ENCODE measurements at places on chromosomes 4 and X. TPM values are rescaled to one million over a fixed set of nuclear protein-coding genes. Genes with fewer than 3 reads are reported as not detected.

DNA sequence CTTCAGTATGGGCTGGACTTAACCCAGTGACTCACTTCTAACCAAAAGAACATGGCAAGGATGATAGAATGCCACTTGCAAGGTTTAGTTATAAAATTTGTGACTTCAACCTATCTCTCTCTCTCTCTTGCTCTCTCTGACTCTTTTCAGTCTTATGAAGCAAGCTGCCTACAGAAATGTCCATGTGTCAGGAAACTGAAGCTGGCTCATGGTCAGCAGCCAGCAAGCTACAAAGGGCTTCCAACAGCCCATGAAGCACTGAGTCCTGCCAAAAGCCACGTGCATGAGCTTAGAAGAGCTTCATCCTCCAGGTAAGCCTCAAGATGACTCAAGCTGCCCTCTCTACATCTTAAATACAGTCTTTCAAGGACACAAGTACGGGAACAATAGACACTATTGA, 100.3 kb downstream of the HS3ST1 start:
- no peak for DNase-seq

DNA sequence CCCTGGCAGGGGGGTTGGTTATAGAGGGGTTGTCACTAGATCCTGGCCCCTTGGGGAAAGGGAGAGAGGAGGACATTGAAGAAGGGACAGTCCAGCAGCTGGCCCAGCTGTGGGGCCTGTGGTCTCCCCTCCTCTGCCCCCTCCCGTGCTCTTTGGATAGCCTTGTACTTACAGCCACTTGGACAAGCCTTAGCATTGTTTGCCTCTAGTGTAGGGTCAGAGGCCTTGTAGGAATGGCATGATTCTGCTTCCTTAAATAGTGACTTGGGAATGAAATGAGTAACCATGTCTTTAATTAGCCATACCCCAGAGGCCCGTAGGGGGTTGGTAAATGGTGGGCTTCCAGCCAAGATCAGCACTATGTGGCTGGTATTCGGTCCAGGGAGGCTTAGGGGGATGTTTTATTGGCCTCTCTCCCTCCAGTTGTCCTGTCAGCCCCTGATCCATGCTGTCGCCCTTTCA, 230.6 kb downstream of the PTTG2 start:
- DNase-seq = no peak

PDGFC gene
- 45.2 TPM for total RNA-seq

CABS1 gene
- total RNA-seq = not detected

SAGE1 gene
- total RNA-seq = not detected
